ENCODE measurements at places on chromosomes 11 and 22. TPM values are rescaled to one million over a fixed set of nuclear protein-coding genes. Genes with fewer than 3 reads are reported as not detected.

CCDC82 gene
- 37.9 TPM for total RNA-seq

INPP5J gene
- total RNA-seq, result 0.22 TPM

APOBEC3A gene
- total RNA-seq, result not detected

POU2AF3 gene
- total RNA-seq, result not detected

FJX1 gene
- not detected for total RNA-seq

DEUP1 gene
- total RNA-seq, result not detected

MS4A15 gene
- not detected for total RNA-seq

PICK1 gene
- 28.0 TPM for total RNA-seq

TMEM121B gene
- not detected for total RNA-seq

CCDC89 gene
- 0.70 TPM for total RNA-seq

FAM180B gene
- total RNA-seq, result 0.25 TPM

OR5A1 gene
- not detected for total RNA-seq

CADM1 gene
- 3.8 TPM for total RNA-seq

DSCAML1 gene
- total RNA-seq, result 1.0 TPM

PLAAT5 gene
- not detected for total RNA-seq

CNIH2 gene
- 1.4 TPM for total RNA-seq

HBE1 gene
- total RNA-seq, result not detected

OR5AN1 gene
- not detected for total RNA-seq

E2F8 gene
- total RNA-seq, result not detected

BAIAP2L2 gene
- 3.6 TPM for total RNA-seq

SLC5A12 gene
- not detected for total RNA-seq

CHRM4 gene
- not detected for total RNA-seq

DPAGT1 gene
- 52.3 TPM for total RNA-seq

SMIM38 gene
- 0.50 TPM for total RNA-seq

NAALAD2 gene
- total RNA-seq, result not detected

OR8D1 gene
- total RNA-seq, result not detected

LBHD1 gene
- 28.6 TPM for total RNA-seq

PKDREJ gene
- total RNA-seq, result not detected

SERPING1 gene
- not detected for total RNA-seq

C11orf86 gene
- total RNA-seq, result not detected

RASD2 gene
- not detected for total RNA-seq

NTM gene
- total RNA-seq, result not detected

AMOTL1 gene
- 0.06 TPM for total RNA-seq

ZNRF3 gene
- total RNA-seq, result 0.70 TPM

FGF3 gene
- total RNA-seq, result not detected

DEPDC7 gene
- 1.9 TPM for total RNA-seq

GAS2 gene
- total RNA-seq, result 3.3 TPM

OR51T1 gene
- total RNA-seq, result not detected

OR51B4 gene
- total RNA-seq, result not detected

ZBTB16 gene
- 8.2 TPM for total RNA-seq

MEI1 gene
- 79.2 TPM for total RNA-seq

IGSF22 gene
- 8.0 TPM for total RNA-seq

NCAM1 gene
- total RNA-seq, result 0.39 TPM

WNT7B gene
- total RNA-seq, result not detected

OR52I1 gene
- not detected for total RNA-seq

C11orf87 gene
- not detected for total RNA-seq

CXCR5 gene
- total RNA-seq, result 21.5 TPM

MCHR1 gene
- not detected for total RNA-seq

DDI1 gene
- not detected for total RNA-seq

HPS4 gene
- 59.7 TPM for total RNA-seq

TMEM86A gene
- 2.5 TPM for total RNA-seq

GLYAT gene
- total RNA-seq, result not detected
